SK-N-DZ (cell line): ENCODE measurements at places on chromosomes 12 and 14.

GRCh38 chr12:1436981-1437380 is 157.4 kb downstream of the FBXL14 start:
- no peak for DNase-seq

DNA sequence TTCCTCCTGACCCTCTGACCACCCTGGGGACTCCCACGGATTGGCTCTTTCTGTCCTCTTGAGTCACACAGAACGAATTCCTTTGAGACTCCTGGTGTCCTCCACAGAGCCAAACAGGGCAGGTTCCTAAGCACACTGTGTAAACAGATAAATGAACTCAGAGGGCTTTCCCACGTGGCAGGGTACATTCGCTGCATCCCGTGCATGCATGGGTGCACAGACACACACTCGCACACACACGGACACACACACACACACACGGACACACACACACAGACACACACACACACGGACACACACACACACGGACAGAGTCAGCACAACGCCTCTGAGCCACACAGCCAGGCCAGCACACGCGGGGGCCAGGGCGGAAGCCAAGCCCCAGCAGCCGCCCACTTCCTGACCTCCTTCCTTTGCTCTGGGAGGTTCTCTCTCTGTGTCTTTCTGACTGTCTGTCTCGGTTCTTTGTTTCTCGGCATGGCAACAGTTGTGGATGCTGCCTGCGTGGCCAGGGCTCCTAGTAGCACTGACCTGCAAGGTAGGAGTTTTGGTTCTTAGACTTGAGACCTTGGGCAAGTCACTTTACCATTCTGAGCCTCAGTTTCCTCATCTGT is 706 bp downstream of the CRACR2A start:
- peak; percentile 12 for DNase-seq

DNA sequence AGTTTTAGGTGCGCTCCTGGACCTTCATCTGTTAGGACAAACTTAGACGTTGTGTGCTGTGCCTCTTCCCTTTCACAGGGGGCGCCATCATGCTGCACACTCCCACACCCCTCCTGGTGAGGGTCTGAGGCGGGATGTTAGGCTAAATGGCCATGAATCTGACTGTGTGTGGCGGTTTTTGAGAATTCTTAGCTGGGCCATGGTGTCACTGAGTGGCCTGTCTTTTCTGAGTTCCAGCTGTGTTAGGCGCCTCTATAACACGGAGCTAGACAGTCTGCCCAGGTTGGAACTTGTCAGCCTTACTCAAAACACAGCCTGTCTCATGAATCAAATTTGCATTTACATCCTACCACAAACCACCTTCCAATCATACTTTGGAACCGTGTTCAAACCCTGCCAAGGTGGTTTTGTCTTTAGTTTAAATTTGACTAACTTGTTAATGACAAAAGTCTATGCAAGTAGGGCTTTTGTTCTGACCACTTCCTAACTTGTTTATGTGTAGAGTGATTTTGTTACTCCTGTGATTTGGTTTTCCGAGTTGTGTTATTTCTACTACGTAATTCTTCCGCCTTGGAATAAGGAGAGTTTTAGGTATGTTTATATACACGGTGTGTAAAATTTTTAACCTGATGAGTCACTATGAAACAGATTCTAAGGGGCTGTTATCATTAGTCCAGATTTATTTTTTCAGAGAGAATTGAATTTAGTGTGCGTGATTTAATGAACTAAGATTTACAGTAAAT is 19.6 kb downstream of the ACVR1B start:
- no peak for DNase-seq

DNA sequence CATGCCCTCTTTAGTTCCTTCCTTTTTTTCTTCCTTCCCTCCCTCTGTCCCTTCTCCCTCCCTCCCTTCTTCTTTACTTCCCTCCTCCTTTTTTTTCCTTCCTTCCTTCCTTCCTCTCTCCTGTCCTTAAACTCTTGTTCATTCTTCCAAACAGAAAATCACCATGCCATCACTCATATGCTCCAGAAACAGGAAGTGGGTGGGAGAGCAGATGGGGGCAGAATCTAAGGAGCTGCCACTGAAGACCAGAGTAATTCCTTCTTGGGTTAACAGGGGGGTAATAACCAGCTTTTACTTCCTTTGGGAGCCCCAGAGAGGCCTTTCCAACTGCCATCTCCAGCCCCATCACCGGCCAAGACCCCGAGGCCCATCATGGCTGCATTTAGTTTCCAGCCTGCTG is 51.2 kb downstream of the SVOP start:
- DNase-seq, result no peak

- DNase-seq, result no peak
Observed at GRCh38 chr12:89470741-89471509, 53.7 kb downstream of the GALNT4 start.
